ENCODE measurements at places on chromosomes 2 and 18. TPM values are rescaled to one million over a fixed set of nuclear protein-coding genes. Genes with fewer than 3 reads are reported as not detected.

Gene ACMSD
- total RNA-seq, result 1.7 TPM

Gene C2orf72
- total RNA-seq, result 0.24 TPM

Gene LRATD1
- 16.6 TPM for total RNA-seq

Gene HOXD12
- not detected for total RNA-seq

Gene C2orf92
- total RNA-seq, result 0.24 TPM

Gene SLC38A11
- total RNA-seq, result not detected

Gene RESP18
- total RNA-seq, result not detected

Gene FAM237A
- not detected for total RNA-seq

Gene PDE1A
- 0.64 TPM for total RNA-seq

Gene EVX2
- not detected for total RNA-seq

Gene NR4A2
- total RNA-seq, result 0.43 TPM

Gene ARHGAP25
- 0.43 TPM for total RNA-seq

Gene GALNT1
- total RNA-seq, result 107 TPM

Gene OTX1
- total RNA-seq, result 4.3 TPM

Gene SPIRE1
- 74.5 TPM for total RNA-seq

Gene ICOS
- total RNA-seq, result not detected

Gene LRP1B
- total RNA-seq, result under 0.01 TPM

Gene KYNU
- 41.1 TPM for total RNA-seq

Gene NEU4
- not detected for total RNA-seq

Gene AFG3L2
- total RNA-seq, result 62.4 TPM

Gene EFHD1
- 1.2 TPM for total RNA-seq

Gene ERCC3
- 33.3 TPM for total RNA-seq

Gene SERPINB3
- 33.7 TPM for total RNA-seq

Gene CFAP210
- total RNA-seq, result not detected

Gene GPAT2
- total RNA-seq, result 1.5 TPM

Gene SCYGR4
- total RNA-seq, result not detected

Gene SLC66A2
- total RNA-seq, result 67.1 TPM

Gene ANKRD36C
- 13.7 TPM for total RNA-seq

Gene PDE11A
- 0.48 TPM for total RNA-seq

Data from tracheal epithelial cell (primary cell).